Amygdala (tissue), 56 donors: ENCODE measurements at places on chromosomes 16 and 17.

DNA sequence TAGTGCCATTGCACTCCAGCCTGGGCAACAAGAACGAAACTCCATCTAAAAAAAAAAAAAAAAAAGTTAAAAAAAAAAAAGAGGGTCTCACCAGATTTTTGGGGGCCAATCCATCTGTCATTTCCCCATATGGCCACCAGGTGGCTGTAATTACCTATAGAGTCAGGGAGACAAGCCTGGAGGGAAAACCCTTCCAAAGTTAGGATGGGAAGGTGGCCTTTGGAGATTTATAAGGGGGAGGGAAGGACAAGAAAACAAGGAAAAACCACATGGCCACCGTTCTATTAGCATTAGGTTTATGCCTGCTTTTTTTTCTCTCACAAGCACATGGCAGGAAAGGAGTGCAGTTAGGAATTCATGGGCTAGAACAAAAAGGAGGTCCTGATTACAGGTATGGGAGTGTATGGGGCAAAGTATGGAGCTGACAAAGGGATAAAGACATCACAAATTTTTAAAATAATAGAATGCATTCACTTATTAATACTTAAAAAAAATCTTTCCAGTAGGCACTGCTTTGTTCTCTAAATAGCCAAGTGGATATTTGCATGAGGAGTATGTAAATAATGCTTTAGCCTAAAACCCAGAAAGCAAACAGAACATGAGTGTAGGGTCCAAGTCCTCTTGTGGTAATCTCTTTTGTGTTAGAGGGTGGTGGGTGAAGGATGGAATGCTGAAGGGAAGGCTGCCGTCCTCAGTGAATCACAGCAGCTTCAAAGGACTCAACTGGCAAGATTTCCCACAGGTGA, 5.1 kb downstream of the CYB5D1 start:
- no peak for DNase-seq

GRCh38 chr16:17269439-17269838, 201.3 kb downstream of the XYLT1 start:
- no peak for DNase-seq

DNA sequence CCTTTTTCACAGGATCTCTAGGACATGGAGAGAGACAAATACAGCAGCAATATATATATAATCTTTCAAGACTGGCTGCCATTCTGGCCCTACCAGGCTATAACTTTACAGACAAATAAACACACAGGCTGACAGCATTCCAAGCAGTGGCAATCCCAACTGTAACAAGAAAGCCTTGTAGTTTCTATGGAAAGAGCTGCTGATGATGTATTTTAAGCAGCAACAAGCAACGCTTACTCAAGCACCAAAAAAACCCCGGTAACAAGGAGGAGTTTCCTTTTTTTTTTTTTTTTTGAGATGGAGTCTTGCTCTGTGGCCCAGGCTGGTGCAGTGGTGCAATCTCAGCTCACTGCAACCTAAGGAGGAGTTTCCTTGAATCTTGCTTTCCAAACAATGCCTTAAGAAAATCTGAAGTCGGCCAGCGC, 23.2 kb downstream of the LSM12 start:
- DNase-seq = no peak

DNA sequence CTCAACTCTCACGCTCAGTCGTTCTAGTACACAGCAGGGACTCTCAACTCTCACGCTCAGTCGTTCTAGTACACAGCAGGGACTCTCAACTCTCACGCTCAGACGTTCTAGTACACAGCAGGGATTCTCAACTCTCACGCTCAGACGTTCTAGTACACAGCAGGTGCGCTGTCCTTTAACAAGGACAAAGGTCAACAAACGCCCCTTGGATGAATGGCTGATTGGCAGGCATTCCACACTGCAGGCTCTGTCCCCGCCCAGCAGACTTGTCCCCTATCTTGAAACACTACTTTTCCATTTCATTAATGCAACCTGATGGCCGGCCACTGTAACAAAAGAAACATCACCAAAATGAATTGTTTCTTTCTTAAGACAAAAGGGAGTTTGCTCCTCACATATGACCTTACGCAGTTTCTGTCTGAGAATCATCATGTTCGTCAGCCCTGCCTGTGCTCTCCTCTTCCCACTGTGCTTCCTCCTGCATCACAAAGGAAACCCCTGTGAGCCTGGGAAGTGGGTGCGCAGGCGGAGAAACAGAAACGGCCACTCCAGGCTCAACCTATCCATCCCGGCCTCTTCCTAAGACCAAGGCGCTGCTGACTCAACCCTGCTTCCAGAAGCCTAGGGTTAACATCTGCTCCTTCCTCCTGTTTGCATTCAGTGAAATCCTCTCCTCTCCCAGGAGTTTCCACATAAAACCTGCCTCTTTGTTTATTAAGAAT, 59.8 kb downstream of the ANKRD11 start:
- no peak for DNase-seq

GRCh38 chr17:40755231-40755630, at the start of gene KRT25:
KRT25 (minus strand) TSS chr17:40755331; CDS start chr17:40755271, 60 bp downstream.
- no peak for DNase-seq
